HepG2 (cell line): ENCODE measurements at places on chromosomes 12 and 14. TPM values are rescaled to one million over a fixed set of nuclear protein-coding genes. Genes with fewer than 3 reads are reported as not detected.

- H3K27ac ChIP-seq, result no peak overlapping the region
- peaks cover 53% of the 10 kb centered on the region for H3K4me1 ChIP-seq
- DNase-seq, result peak; percentile 48
- no peaks in the 10 kb centered on the region for H3K36me3 ChIP-seq
Observed at GRCh38 chr12:52020539-52021336, 14.0 kb downstream of the TAMALIN start.

Gene FAIM2
- total RNA-seq, result not detected in 2 replicates

DNA sequence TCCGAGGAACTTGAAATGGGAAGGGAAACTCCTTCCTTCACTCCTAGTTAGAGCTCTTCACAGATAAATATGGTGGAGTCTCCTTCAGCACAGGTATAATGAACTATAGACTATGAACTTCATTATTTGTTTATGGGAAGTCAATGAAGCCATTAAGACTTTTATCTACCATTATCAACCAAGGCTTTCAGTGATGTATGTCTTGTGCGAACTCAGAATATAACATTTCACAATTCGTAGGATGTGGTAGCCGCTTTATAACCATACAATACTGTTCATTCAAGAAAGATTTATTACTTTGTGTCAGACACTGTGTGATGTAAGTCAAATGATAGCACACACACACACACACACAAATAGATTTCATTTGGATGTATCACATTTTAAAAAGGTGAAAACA is 24.8 kb upstream of the ETNK1 start:
- no peak for DNase-seq
- H3K27me3 ChIP-seq, result no peaks in the 10 kb centered on the region
- no peaks in the 10 kb centered on the region for H3K36me3 ChIP-seq
- H3K27ac ChIP-seq, result no peak overlapping the region
- peaks cover 12% of the 10 kb centered on the region for H3K4me1 ChIP-seq
- H3K4me3 ChIP-seq, result no peak overlapping the region

GRCh38 chr12:15837141-15837790 is 44.9 kb upstream of the STRAP start:
- H3K4me1 ChIP-seq, result no peaks in the 10 kb centered on the region
- H3K27me3 ChIP-seq, result 0 out of 2 replicates have a peak, but pooled peaks cover 1% of the 10 kb centered on the region
- H3K27ac ChIP-seq, result no peak overlapping the region
- no peaks in the 10 kb centered on the region for H3K36me3 ChIP-seq

DNA sequence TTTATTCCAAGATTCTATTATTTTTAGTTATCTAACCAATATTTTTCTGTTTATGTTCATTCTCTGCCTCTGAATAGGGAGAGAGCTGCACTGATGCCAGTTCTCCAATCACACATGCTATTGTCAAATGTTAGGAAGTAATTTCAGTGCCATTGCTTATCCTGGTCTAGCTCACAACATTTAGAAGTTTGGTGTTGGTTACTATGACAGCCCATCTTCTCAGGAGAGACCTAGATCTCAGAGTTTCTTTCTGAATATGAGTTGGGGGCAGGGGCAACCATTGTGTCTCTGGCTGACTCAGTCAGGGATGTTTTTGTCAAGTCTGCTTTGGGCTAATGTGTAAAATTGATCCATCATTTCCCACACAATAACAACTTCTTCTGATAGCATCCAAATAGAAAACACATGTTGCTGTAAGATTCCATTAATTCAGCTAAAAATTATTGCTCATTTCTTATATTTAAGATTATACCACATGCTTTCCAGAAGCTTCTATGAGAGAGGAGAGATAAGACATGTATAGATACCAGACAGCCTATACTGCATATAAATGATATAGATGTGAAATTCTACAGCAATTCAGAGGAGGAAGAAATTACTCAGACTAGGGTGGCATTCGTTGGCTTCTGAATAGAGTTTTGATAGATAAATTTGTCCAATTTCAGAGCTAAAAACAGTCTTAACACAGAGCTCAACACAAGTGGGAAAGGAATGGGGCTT is 64.8 kb downstream of the DACT1 start:
- H3K36me3 ChIP-seq, result no peaks in the 10 kb centered on the region
- H3K4me3 ChIP-seq, result no peak overlapping the region
- no peak for DNase-seq
- H3K27ac ChIP-seq, result no peak overlapping the region
- H3K27me3 ChIP-seq, result no peaks in the 10 kb centered on the region
